ENCODE measurements at places on chromosomes 11 and 22.

DNA sequence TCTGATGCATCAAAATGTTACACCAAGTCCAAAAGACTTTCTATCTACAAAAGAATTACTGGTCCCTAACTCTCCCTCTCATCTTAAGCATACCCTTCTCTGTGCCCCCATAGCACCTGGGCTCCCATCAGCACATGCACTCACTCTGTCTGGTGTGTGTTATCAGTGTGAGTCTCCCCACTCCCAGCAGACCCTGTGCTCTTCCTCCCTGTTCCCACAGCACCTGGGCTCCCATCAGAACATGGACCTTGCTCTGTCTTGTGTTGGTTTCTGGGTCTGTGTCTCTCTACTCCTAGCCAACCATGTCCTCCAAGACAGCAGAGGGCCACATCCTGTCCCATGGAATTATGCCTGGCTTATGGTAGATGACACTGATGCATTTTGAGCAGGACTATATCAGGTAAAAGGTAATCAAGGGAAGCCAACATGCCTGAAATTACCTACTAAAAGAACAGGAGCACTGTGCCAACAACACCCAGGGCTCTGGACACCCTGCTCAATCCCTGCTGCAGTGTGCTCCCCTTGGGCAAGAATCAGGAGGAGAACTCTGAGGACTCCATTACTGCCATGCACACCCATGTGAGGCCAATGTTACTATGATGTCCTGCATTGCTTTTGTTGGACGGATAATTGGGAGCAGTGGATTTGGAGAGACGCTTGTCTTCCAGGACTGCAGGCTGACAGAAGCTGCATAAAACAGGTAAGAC, 34.3 kb downstream of the GAB4 start:
- DNase-seq, result no peak

DNA sequence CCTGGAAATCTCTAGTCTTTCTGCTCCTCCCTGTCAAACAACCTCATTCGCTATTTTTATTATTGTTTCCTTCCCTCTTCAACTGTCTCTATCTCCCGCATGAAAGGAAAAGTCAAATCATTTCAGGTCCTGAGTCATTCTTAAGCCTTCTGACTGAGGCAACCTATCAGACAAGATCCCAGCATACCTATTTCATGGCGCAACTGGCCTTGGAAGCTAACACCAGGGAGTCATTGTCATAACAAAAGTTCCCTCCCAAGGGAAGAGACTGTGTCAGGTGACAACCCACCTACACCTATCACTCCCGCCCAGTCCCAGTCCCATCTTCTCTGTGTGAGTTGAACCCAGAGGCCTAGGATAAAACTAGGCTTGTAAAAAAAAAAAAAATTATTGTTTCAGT, 10.2 kb upstream of the ARHGAP42 start:
- no peak for DNase-seq

DNA sequence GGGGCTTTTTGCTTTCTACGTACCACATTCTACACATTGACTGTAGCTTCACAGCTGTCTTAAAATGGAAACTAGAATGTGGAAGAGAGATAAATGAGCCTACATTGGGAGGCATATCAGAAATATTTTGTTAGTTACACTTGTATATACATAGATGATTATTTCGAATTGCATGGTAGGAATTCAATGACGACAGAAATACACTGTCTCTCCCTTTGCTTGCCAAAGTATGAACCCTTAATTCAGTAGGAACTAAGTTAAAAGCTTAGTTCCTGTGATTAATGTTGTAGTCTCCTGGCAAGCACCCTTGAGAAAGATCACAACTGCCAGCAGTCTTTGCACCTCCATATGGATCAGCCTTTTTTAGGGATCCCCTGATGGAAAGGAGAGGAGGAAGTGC, 10.1 kb downstream of the C11orf87 start:
- peak; percentile 6 for DNase-seq

- DNase-seq, result no peak
Observed at GRCh38 chr22:35597692-35598395, 19.3 kb downstream of the MB start.

- DNase-seq, result no peak
Observed at GRCh38 chr11:76577921-76578653, 92.5 kb downstream of the LRRC32 start.

GRCh38 chr11:100296051-100296679, 390.9 kb upstream of the ARHGAP42 start:
- no peak for DNase-seq

DNA sequence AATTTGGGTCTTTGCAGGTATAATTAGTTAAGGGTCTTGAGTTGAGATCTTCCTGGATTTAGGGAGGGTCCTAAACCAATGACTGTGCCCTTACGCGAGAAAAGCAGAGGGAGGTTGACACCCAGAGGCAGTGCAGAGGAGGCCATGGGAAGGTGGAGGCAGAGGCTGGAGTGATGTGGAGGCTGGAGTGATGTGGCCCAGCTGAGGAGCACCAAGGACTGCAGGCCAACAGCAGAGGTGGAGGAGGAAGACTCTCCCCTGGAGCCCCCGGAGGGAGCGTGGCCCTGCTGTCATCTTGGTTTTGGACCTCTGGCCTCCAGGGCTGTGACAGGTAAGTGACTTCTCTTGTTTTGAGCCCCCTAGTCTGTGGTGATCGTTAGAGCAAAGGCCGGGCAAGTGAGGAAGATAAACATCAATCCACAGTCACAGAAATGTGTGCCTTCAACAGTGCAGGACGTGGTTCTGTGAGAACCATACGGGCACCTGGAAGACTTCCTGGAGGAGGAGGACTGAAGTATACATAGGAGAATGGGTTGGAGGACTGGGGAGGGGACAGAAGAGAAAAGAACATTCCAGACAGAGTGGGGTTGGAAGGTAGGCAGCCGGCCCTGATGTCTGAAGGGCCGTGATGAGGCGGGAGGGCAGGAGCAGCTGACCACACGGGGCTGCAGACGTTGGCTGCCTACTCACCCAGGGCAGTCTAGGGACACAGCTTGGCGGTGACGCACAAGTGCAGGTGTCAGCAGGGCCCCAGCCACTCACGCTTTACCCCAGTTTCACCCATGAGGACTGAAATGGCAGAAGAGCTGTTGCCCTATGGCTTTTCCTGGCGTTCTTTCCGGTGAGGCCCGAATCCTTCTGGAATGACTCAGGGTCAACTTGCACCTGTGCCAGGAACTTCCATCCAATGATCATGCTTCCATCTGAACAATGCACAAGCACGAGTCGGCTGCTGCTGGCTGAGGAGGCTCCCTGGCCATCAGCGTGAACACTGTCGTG, 270.2 kb downstream of the CTTN start:
- DNase-seq, result peak; percentile 36

- no peak for DNase-seq
Observed at GRCh38 chr22:37258753-37259401, 14.8 kb upstream of the RAC2 start.

DNA sequence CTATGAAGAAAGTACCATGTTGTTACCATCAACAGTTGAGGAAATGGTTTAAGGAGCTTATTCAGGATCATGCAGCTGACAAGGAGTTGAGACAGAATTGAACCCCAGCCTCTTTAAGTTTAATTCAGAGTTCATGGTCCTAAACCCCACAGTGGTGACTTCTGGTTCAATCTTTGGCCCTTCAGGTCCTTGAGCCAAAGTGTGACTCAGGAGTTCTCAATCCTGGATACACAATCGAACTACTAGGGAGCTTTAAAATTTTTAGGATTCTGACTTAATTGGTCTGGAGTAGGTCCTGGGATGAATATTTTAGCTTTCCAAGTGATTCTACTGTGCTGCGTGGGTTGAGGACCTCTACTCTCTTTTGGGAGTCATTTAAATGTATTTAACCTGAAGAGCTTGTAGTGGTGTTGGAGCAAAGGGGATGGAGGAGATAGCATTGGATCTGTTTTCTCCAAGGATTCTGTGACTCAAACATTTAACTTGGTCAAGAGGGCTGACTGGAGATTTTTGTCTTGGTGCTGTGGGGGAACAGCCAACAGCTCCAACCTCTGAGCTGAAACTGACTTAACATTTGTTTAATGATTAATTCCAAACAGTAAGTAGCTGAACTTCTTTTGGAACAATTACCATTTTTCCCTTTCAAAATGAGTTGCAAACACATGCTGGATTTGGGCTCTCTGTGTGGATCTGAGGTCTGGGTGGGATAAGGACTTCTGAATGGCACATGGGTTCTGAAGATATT, 80.1 kb downstream of the INSC start:
- DNase-seq, result no peak

- no peak for DNase-seq
Observed at GRCh38 chr11:130414107-130415080, 14.0 kb downstream of the ADAMTS8 start.

DNA sequence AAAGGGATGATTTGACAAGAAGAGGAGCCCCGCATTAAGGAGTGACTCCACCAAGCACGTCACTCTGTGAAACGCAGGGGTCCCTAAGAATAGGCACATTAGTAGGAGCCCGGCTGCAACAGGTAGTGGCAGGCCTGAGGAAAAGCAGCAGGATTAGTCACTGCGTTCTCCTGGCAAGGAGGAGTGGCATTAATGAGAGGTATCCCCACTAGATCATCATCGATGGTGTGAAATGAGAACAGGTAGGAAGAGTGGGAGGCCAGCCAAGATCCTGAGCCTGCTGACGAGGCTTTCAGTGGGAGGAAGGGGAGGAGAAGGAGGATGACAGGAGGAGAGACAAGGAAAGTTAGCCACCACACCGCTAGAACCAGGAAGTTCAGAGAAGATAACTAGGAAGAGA, 38.6 kb downstream of the NRXN2 start:
- no peak for DNase-seq

- DNase-seq, result no peak
Observed at GRCh38 chr11:44873537-44873936, 77.1 kb downstream of the TP53I11 start.

DNA sequence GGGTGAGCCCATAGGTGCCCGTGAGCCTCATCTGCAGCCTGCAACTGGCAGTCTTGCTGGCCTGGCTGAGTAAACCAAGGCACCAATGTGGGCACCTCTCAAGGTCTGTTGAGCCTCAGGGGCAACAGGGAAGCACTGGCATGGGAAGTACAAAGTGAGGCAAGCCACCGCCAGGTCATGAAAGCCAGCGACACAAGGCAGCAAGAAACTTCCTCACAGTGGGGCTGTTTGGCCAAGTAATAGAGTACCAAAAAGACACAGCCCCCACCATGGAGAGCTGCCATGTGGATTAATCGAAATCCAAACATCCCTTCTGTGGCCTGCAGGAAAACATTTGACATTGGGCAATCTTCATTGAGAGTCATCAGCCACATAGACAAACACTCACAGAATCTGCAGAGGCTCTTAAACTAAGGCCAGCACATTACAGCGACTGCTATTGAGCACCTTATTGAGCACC, 43.6 kb upstream of the FIBIN start:
- DNase-seq, result peak; percentile 33

GRCh38 chr11:45392591-45393091, 106.5 kb upstream of the SYT13 start:
- DNase-seq, result no peak

DNA sequence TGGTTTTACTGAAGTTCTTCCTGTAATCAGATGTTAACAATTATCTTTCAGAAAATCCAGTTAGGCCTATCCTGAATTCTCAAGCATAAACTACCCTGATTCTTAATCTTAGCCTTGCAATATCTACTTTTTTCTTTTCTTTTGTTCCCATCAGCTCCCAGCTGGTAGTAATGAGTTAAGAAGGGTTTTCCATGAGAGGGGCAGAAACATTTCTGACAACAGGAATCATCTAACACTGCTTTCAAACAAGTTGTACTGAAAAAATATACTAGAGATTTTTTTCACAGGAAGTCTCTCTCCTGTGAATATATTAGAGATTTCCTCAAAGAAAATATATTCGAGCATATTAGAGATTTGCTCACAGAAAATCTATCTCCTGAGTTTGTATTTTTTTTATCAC, 3.3 kb upstream of the TRIM6 start:
- DNase-seq, result no peak

- no peak for DNase-seq
Observed at GRCh38 chr22:29738118-29738815, 18.5 kb downstream of the CABP7 start.

DNA sequence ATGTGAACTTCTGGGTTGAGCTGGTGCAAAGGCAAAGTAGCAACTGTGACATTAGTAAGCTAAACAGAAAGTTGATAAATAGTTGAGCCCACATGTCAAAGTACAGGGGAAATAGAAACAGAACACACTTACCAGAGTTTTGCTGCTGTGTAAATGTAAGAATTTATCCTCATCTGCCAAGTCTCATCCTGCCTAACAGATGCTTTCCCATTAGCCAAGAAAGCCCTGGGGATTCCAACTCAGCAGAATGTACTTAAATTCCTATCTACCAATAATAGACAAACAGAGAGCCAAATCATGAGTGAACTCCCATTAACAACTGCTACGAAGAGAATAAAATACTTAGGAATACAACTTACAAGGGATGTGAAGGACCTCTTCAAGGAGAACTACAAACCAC, 7.3 kb upstream of the OR51A2 start:
- DNase-seq, result no peak

DNA sequence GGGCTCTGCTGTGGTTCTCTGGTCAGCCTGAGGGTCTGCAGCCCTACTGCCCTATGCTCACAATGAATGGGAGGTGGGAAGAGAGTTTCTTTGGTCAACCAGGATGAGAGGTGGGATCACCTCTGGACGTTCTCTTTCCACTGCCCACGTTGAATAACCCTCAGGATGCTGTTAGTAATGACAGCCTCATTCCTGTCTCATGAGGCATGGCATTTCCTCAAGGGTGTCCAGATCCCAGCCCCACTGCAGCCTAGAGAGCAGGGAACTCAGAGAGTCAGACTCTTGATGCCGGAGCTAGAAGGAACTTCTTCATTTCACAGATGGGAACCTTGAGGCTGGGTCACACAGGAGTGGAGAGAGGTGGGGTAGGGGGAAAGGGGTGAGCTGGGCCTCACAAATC, 196.0 kb downstream of the CEP164 start:
- peak; percentile 21 for DNase-seq

DNA sequence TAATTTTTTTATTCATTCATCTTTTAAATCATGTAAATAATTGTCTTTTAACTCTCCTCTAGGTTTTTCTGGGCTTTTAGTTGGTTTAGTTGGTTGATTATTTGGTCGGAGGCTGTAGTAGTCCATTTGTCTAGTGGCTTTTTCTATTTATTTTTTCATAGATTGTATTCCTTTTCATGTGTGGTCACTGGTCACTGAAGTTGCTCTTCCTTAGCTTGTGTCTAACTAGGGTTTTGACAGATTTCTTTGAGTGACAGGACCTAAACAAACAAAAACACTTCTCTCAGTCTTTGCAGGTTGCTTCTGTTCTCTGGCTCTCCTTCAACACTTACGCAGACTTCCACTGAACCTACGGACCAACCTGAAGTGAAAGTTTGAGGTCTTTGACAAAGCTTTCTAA, 112.6 kb downstream of the EMSY start:
- no peak for DNase-seq

- DNase-seq, result no peak
Observed at GRCh38 chr11:63491240-63491587, 247 bp upstream of the PLAAT5 start.

GRCh38 chr11:23100726-23101125, 240.5 kb upstream of the CCDC179 start:
- no peak for DNase-seq

GRCh38 chr22:25362883-25363240, 143.4 kb downstream of the CRYBB2 start:
- no peak for DNase-seq

DNA sequence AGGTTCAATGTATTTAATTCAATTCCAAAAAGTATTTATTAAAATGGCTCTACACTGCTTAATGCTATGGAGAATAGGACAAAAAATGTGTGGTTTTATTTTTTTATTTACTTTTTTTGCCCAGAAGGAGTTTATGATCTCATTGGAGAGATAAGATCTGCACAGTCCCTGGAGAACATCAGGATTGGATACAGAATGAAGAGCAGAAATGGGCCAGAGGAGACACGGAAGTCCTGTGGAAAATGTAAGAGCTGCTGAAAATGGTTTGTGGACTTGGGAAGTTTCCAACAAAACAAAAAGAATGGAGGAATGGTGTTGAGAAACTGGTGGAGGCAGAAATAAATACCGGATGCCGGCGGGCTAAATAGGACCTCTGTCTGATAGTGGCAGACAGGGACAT, 554.6 kb downstream of the OPCML start:
- no peak for DNase-seq
